Central memory CD4-positive, alpha-beta T cell (primary cell): ENCODE measurements at places on chromosomes 7 and 10.

DNA sequence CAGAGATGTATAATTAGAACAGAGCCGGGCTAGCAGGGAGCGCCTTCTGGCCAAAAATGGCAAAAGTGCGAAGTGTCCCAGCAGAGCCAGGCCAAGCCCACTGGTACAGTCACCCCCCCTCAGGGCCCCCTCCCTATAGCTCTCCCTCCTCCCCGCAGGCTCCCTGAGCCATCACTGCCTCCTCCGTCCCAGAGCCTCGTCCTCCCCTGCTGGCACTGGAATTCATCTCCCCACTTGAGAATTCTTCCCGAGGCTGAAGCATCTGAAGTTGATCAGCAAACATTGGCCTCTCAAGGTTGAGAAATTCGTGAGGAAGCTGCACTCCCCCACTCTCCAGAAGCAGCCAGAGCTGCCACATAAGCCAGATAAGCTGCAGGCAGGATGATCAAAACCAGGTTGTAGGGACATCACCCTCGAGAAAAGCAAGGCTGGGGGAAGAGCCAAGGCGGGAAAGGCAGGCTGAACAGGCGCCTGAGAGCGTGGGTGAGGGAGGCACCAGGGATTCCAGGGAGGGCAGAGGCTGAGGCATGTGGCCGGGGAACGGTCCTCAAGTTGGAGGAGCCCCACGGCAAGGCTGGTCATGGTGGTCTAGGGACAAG, 23.4 kb downstream of the CAMK2G start:
- DNase-seq, result no peak

- no peak for DNase-seq
Observed at GRCh38 chr7:108078211-108078673, 51.9 kb downstream of the LAMB4 start.

DNA sequence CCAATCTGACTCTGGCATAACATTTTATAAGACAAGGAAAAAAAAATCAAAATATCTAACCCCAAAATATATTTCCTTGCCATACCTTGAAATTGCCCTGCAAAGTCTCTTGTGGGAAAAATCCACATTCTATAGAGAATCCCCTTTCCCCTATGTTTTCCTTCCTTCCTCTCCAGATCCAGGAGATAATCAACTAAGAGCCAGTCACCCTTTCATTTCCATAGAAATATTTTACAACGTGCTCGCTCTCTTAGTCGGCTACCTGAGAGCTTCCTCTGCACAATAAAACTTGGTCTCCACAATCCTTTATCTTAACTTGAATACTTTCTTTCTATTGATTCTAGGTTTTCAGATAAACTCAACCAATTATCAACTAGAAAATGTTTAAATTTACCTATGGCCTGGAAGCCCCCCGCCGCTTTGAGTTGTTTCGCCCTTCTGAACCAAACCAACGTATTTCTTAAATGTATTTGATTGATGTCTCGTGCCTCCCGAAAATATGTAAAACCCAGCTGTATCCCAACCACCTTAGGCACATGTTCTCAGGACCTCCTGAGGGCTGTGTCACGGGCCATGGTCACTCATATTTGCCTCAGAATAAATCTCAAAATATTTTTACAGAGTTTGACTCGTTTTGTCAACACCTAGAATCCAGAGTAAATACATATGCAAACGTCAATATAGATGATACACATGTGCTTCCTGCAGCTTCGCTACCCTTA, 869 bp downstream of the PSAP start:
- peak; percentile 9 for DNase-seq

DNA sequence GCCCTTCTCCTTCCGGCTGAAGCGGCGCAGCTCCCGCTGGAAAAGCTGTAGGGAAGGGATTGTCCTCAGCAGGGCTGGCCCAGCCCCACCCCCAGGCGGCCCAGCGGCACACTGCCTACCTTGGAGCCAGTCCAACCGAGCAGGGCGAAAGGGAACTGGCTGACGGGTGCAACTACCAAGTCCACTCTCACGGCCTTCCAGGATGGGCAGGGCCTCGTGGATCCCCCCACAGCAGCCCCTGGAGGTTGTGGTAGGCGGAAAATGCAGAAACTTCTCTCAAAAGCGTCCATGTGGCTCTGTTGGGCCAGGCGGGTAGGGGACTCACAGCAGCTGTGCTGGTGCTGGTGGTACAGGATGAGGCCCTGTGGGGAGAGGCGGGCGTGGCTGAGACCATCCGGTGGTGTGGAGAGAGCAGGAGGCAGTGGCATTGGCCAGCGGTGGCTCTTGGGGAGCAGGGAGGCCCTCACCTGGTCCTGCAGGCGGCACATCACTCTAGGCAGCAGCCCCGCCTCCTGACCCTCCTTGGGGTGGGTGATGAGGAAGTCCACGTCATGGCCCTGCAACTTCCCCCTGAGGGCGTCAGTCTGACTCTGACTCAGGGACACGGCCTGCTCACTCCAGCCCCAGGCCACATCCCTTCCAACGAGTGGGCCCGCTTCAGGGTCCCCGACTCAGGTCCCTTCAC, 8.4 kb upstream of the PGAM2 start:
- no peak for DNase-seq

DNA sequence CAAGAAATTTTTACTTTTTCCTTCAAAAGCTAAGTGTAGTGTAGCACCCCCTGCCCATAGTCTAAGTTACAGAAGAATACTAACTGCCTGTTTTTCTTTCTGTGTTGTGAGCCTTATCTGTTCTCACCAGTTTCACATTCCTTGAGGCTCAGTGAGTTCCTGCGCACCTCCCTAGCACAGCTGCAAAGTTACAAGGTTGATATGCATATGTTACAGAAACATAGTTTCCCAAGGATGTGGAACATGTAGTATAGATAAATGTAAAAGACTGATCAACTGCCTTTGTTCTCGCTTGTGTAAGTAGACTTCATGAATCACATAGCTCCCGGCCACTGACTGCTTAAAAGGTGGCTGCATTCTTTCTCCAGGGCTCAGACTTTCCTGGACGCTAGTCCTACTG, 6.7 kb upstream of the ZNF33B start:
- DNase-seq, result no peak

GRCh38 chr7:30633223-30633622, 38.5 kb downstream of the GARS1 start:
- DNase-seq, result no peak

- no peak for DNase-seq
Observed at GRCh38 chr10:64708884-64709681, 1187.9 kb downstream of the REEP3 start.

- no peak for DNase-seq
Observed at GRCh38 chr10:78717200-78717599, 351.6 kb upstream of the ZMIZ1 start.

GRCh38 chr7:114691605-114692004, 230.3 kb upstream of the MDFIC start:
- no peak for DNase-seq

DNA sequence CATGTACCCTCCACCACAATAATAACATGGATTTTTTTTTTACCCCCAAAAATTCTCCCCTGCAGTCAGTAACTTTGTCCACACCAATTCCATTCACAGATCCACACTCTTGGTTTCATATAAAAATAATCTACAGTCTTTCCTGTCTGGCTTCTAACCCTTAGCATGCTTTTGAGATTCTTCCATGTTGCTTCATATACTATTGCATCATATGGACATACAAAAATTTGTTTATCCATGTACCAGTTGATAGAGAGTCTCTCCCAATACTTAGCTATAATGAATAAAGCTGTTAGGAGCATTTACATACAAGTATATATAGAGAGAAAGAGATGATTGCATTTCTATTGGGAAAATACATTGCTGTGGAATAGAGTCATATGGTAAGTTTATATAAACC, 575.0 kb downstream of the XPNPEP1 start:
- DNase-seq, result no peak

GRCh38 chr10:450463-450862, 239.0 kb downstream of the DIP2C start:
- DNase-seq, result no peak

- DNase-seq, result no peak
Observed at GRCh38 chr10:24343686-24344085, 134.7 kb downstream of the KIAA1217 start.

DNA sequence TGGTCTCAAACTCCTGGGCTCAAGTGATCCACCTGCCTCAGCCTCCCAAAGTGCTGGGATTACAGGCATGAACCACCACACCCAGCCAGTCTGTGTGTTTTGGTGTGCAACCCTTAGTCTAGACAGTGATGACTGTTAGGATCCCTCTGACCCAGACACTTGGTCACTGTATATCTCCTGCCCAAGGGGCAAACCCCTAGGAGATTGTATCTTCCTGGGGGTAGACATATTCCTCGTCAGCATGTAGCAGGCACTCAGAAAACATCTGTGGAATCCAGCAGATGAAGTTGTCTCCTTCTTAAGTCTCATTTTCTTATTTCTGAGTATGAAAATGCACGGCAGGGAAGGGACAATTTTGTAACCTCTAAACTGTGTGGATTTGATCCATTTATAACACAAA, 292.5 kb downstream of the GFRA1 start:
- no peak for DNase-seq

- no peak for DNase-seq
Observed at GRCh38 chr10:43336061-43336460, 35.4 kb upstream of the FXYD4 start.

GRCh38 chr7:108452707-108453106, 3.5 kb downstream of the NRCAM start:
- DNase-seq, result no peak

GRCh38 chr7:64651203-64651602, 14.7 kb upstream of the ZNF107 start:
- no peak for DNase-seq

DNA sequence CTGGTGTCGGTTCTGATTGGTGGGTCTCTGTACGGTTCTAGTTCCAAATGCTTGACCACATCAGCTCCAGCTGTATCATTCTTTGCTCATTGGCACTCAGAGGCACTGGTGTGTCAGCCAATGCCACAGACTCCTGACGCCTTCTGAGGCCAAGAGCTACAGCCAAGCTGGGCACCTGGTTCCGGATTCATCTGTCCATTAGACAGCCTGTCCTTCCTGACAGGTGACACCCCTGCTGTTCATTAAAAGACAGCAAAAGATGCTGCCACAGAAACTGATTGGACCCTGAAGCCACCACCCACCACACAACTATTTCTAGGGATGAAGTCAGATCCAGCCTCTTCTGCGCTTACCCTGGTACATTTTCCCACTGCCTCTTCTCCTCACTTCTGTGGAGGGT, 35.6 kb downstream of the COL13A1 start:
- no peak for DNase-seq

DNA sequence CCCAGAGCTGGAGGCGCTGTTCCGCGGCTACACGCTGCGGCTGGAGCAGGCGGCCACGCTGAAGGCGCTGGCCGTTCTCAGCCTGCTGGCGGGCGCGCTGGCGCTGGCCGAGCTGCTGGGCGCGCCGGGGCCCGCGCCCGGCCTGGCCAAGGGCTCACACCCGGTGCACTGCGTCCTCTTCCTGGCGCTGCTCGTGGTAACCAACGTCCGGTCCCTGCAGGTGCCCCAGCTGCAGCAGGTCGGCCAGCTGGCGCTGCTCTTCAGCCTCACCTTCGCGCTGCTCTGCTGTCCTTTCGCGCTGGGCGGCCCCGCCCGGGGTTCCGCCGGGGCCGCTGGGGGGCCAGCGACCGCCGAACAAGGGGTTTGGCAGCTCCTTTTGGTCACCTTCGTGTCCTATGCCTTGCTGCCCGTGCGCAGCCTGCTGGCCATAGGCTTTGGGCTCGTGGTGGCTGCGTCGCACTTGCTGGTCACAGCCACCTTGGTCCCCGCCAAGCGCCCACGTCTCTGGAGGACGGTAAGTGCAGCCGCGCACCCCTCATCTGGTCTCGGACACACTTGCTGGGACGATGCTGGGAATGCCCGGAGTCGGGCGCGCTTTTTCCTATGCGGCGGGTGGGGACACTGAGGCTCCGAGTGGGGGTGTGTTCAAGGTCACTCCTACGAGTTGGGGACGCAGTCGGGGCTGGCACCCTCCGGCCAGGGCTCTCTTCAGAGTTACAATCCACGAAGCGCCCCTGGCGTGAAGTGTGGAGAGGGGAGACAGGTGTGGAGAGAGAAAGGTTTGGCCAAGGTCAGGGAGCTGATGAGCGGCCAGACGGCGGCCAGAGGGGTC, 717 bp downstream of the ADCY1 start:
- no peak for DNase-seq

DNA sequence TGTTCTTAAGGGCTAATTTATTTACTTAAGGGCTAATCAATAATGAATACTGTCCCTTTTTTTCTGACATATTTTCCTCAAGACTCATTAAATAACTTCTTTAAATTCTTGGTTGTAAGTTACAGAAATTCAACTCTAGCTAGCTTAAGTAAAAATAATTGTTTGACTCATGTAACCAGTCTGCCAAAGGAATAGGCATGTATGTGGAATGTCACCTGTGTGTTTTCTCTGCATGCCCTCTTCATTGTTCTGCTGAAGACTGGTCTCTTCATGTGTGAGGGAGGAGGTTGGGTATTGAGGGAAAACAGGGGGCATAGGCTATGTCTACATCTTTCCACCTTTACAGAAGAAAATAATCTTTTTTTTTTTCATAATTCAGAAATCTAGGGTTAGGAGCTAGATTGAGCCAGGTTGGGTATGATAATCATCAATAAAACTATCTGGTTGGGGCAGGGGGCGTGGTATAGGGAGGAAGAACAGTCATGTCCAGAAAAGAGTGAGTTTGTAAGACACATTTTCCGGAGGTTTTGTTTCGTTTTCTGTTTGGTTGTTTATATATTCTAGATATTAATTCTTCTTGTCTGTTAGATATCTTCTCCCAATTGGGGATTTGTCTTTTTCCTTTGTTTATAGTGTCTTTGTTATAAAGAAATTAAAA, 37.9 kb downstream of the EXOC4 start:
- DNase-seq, result no peak

DNA sequence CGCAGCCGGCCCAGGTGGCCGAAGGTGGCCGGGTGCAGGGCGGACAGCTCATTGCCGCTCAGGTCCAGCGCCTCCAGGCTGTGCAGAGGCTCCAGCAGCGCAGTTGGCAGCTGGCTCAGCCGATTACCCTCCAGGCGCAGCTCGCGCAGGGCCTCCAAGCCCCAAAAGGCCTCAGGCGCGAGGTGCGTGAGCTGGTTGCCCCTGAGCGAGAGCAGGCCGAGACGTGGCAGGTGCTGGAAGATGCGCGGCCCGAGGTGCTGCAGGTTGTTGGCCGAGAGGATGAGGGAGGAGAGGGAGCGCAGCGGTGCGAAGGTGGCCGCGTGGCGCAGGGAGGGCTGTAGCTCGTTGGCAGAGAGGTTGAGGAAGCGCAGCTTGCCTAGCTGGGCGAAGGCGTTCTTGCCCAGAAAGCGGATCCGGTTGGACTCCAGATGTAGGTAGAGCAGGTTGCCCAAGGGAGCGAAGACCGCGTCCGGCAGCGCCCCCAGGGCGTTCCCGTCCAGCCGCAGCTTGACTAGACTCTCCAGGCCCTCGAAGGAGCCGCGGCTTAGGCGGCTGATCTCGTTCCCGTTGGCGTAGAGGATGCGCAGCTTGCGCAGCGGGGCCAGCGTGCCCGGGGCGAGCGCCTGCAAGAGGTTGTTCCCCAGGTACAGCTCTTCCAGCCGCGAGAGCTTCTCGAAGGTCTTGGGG, 923 bp downstream of the TRIL start:
- no peak for DNase-seq
